Kidney (tissue), 22 donors: ENCODE measurements at places on chromosomes 5 and 9. TPM values are rescaled to one million over a fixed set of nuclear protein-coding genes. Genes with fewer than 3 reads are reported as not detected.

GRCh38 chr9:105281926-105282325 lies 37.5 kb downstream of the SLC44A1 start:
- no peak for DNase-seq

GRCh38 chr9:97057651-97058050 lies 18.7 kb upstream of the CTSV start:
- DNase-seq = no peak

DNA sequence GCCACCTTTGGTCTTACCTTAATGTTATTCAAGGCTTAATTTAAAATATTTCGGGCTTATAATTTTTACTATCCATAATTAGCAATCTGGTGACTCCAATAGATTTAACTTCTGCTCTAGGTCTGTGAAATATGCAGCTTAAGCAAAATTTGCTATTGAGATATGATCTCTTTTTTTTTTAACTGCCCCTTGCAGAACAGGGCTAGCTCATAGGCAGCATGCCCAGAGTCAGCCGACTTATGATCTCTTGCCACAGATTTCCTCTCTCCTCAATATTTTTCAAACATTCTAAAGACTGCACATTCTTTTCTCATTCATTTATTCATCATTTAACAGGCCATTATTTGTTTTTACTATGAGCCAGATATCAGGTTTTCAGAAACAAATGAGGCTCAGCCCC lies 4.5 kb downstream of the TTC23L start:
- no peak for DNase-seq

DNA sequence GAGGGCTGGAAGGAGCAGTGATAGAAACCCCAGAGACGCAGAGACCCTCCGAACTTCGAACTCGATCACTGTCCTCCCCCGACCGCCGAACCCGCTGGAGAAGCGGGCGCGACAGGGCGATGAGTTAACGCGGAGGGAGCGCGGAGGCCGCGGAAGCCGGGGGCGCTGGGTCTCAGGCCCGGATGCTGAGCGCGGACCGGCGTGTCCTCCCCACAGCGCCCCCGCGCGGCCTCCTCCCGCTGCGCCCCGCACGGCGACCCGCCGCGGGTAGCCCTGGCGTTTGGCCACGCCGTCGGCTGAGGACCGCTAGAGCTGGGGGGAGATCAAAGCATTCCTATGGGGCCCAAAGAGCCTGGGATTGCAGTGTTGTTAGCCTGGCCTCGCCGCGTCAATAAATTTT lies 7.7 kb upstream of the DMRT2 start:
- peak; percentile 80 for DNase-seq

DNA sequence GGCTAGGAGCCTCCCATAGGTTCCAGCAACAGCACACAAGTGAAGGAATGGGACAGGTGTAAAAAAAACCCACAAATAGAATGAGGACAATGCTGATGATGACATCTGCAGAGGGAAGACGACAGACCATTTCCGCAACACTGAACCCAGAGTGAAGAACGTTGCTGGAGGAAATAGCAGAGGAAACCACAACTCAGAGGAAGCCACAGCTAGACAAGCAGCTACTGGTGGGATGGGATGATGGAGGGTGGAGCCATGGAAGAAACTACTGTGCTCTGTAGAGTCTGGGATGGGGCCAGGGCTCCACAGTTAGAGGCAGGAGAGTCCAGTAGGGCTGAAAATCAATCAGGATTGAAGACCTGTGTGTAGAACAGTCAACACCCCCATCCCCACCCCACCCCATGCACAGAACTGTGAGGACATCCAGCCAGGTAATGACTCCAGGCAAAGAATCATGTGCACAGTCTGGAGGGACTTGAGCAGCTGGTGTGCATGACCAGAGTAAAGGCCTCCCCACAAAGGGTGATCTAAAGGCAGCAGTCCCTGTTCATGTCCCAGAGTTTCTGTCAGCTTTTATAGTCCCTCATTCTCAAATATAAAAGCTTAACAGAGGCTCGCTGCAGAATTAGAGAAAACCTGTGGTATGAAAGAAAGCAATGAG lies 65.2 kb upstream of the SPIN1 start:
- DNase-seq = no peak

DNA sequence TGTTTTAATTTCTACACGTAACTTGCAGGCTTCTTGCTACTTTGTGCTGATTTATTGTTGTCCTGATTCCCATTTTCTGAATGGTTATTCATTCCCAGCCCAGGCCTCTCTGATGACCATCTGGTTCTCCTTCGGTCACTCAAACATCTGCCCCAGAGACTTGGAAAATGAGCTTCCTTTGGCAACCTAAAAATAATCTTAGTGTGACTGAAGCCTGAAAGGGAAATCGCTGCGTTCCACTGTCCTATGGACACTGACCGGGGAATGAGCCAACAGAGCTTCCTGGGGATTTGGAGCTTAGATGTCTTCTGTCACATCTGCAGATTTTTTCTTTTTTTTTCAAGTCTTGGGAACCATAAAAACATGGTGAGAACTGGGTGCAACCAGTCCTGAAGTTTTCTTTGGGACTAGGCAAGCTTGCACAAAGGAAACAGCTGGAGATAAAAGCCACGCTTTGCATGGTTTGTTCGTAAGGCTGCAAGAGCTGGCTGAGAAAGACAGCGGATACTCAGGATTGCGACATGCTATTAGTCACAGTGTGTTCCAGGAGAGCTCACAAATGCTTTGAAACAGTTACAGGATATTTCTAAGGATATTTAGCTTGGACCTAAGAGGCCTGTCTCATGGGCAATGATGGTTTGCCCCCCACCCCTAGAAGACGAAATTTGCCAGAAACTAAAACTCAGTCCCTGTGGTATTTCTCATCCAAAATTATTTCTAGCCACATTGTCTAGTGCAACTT lies 146.2 kb downstream of the GOLPH3 start:
- DNase-seq = peak; percentile 54

DNA sequence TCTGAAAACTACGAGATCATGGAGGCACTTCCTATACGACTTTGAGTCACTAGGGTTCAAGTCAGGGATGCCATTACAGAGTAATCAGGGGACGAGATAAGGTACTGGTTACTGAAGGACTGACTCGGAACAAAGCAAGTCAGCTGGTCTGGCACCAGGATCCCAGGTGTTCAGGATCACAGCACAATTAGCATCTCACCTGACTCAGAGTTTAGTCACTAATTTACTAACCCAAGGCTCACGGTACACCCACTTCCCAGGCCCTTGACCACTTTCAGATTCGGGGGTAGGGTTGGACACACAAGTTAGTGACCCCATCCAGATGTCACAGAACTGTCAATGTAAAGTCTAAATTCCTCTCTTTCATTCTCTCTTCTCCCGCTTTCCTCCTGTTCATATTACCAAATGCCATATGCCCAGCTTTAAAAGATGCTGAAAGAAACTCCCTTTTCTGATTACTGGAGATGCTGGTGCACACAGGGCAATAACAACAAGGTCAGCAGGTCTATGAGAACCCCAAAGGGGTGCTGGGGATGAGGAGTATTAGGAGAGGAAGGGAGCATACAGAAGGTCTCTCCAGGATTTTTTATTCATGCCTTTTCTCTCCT lies 657.8 kb downstream of the TLE1 start:
- DNase-seq = no peak

GRCh38 chr9:6917162-6917561 lies 159.4 kb downstream of the KDM4C start:
- no peak for DNase-seq

DNA sequence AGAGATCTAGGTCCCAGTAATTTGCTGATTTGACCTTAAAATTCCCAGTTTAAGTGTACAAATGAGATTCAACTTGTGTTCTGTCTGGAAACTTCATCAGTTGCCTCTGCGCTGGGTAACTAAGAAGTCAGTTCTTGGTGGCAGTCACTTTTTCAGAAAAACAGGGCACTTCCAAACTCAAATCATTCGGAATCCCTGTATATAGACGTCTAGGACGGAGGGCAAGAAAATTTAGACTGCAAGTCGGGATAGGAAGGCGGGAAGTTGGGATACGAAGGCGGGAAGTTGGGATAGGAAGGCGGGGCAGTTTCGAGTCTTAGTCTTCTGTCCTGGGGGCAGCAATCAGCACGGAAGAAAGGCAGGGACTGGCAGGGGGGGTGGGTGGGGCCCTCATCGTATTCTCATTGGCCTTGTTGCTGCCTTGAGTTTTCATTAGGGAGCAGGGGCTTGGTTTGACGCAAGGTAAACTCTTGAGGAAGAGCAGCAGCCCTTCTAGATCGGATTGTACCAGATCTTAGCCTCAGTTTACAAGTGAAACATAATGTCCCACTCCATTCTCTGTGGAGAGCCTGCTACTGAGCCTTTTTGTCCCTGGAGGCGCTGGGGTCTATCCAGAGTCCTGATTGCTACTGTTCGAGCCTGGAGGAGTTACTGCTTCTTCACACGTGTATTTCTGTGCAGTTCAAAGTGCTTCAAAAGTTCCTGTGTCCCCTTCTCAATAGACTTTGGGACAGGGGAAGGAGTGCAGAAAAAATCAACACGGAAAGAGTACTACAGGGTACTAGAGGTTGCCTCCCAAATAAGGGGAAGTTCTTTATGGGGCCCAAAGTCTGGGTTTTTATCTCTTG lies 2.7 kb upstream of the PURA start:
- DNase-seq = no peak

- no peak for DNase-seq
These were observed 76.4 kb downstream of the ESM1 start for GRCh38 chr5:54908774-54909525.

DNA sequence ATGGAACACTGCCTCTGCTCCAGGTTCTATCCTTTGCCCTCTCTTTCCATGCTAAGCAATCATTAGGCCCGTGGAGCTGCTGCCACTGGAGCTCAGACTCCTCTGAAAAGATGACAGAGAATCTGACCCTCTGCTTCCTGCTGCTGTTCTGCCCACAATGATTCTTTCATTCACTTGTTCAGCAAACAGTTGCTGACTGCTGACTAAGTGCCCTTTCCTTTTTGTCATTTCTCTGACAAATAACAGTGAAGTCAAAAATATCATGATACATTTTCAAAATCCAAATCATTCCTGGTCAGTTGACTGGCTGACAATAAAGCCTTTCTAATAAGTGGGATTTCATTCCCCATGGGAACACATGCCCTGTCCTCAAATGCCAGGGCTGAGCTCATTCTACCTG lies 110.1 kb downstream of the SIL1 start:
- DNase-seq = no peak

GRCh38 chr9:121233906-121234831 lies 32.5 kb upstream of the RAB14 start:
- DNase-seq = no peak

DNA sequence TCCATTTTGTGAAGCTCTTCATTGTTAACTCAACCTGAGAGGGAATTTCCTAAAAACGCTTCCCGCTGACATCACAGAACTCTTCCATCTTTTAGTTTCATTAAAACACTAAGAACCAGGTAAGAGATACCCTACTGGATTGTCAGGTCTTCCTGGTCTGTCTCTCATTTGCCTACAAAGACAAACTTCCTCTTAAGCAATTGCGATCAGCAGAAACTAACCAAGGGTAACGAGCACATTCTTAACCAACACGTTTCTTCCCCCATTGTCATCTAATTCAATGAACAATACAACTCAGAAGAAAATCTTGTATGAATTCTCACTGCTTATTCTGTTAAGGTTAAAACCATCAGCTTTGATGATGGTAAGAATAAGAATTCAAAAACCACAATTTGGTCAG lies 6.6 kb downstream of the FBXW11 start:
- no peak for DNase-seq

DNA sequence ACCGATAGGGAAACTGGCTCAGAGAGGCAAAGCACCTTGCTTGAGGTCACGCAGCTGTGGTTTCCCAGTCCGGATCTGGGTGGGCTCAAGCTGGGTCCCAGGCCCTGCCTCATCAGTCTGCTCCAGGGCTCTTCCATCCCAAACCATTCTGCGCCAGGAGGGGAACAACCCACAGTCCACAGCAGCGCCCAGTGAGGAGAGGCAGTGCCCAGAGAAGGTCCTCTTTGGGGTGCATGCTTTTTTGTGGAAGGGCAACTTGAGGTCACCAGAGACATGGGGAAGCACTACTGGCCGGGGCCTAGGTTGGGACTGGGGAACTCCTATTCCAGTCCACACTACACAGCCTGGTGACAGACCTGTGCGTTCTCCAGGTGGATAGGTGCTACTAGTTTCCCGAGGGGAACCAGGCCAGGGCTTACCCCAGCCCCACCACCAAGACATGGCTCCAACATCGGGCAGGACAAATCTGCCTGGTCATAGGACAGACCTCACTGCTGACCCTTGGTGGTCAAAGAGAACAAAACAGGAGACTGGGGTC lies 62.5 kb upstream of the RNF130 start:
- DNase-seq = peak; percentile 33

DNA sequence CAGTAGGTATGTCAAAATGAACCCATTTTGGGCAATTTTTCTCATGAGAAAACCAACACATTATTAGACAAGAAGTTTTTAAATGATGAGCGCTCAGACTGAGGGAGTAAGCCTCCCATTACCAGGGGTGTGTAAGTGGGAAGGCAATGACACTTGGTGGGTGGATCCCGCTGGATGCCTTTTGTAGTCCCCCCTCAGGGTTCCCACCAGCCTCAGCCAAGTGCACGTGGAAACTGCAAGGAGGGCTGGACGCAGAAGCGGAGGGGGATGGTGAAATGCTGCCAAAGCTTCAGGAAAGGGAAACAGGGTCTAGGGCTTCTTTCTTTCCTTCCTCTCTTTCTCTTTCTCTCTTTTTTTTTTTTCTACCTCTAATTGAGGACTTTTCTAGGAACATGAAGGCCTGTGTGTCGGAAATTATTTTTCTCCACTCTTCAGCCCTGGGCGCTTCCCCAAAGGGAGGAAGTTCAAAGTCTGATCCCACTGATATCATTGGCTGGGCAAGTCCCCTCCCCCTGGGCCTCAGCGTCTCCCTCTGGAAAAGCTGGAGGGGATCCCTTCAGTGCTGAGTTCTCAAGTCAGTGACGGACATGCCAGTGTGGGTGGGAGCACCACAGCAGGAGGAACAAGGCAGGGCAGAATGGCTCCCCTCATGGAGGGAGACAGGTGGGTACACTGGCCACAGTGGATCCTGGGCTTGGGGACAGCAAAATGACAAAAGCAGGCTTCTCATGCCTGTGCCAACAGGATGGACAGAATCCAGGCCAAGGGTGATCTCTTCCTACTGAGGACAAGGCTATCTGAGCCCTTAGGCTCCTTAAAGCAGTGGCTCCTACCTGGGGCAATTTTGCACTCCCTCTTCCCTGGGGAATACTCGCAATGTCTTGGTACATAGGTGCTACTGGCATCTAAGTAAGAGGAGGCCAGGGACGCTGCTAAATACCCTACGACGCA lies 23.9 kb upstream of the SLC25A51 start:
- no peak for DNase-seq

- DNase-seq = peak; percentile 57
These were observed 76.4 kb downstream of the OSMR start for GRCh38 chr5:38922199-38922598.

DNA sequence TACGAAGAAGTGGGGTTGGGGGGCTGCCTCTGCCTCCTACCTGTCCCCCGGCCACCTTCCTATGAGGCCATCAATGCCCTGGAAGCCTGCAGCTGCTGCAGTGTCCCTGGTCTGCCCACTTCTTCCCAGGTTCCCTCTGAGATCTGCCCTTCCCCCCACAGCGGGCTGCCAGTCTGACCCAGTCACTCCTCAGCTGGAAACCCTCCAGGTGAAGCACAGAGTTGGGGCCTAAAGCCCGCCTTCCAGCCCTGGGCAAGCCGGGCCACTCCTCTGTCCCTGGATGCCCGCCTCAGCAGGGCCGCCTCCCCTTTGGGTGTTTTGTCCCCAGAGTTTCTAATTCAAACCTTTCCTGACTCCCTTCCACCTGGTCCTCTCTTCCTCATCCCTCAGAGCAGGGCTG lies 137.0 kb downstream of the RXRA start:
- no peak for DNase-seq

The RNF183 gene
- 3.6 TPM for total RNA-seq

The PTPRD gene
- total RNA-seq = 78.9 TPM

The PCDHGA8 gene
- 1.8 TPM for total RNA-seq

The ELAVL2 gene
- 0.35 TPM for total RNA-seq

The ADAMTS12 gene
- 2.0 TPM for total RNA-seq

The C8G gene
- total RNA-seq = 1.9 TPM

The PALM2AKAP2 gene
- 10.6 TPM for total RNA-seq
